ENCODE measurements at places on chromosomes 3 and 15. TPM values are rescaled to one million over a fixed set of nuclear protein-coding genes. Genes with fewer than 3 reads are reported as not detected.
A peak's percentile ranks its signal among the peaks of the same experiment; 100 is the strongest.

PCSK6 gene
- total RNA-seq: 2.7 TPM

NISCH gene
- 57.4 TPM for total RNA-seq

CDHR4 gene
- total RNA-seq: not detected

SENP8 gene
- 2.8 TPM for total RNA-seq

ZNF502 gene
- 2.0 TPM for total RNA-seq

CYP1A2 gene
- not detected for total RNA-seq

ITIH3 gene
- not detected for total RNA-seq

SIDT1 gene
- 21.0 TPM for total RNA-seq

KBTBD13 gene
- total RNA-seq: not detected

LRRIQ4 gene
- total RNA-seq: 0.18 TPM

DNA sequence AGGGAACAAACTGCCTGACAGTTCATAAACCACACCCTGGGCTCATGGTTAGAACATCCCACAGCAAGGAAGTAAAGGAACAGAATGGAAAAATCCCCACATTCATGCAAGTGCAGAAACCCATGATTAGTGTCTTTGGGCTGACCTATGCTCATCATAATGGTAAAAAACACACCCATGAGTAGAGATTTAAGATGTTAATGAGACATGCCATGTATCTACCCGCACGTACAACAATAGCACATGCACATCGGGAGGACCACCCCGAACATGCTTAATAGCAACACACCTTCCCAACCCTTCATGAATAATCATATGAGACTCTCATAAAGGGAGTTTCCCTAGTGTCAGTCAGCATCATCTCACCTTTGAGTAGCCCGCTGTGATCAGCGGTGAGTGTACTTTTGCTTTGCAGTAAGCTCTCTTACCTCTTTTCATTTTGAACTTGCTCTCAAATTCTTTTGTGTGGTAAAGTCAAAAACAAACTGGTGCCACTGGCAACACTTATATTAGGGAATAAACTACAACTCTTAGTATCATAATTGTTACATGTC is 23.2 kb downstream of the ZBED2 start:
- peak; percentile 76 for DNase-seq

GRCh38 chr3:186775999-186776398 is 7.4 kb upstream of the EIF4A2 start:
- DNase-seq: no peak

- no peak for DNase-seq
Observed at GRCh38 chr15:31214864-31215489, 111.7 kb upstream of the KLF13 start.

DNA sequence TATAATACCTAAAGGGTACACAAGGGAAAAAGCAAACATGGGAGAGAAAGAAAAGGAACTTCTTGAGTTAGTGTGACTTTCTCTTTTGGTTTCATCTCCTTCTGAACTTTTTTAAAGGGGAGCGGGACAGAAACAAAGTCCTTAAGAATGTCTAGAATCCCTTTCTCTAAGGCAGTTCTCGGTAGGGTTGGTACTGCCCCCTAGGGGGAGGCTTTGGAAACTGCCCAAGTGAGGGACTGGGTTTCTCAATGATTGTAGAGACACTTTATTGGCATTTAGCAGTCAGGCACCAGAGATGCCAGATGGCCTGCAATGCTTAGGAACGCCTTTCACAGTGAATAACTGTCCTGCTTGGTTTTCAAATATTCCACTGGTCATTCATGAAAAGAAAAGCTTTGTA is 172.7 kb downstream of the WDR72 start:
- DNase-seq: peak; percentile 39

- DNase-seq: no peak
Observed at GRCh38 chr3:142663865-142664264, 60.0 kb upstream of the TRPC1 start.

DNA sequence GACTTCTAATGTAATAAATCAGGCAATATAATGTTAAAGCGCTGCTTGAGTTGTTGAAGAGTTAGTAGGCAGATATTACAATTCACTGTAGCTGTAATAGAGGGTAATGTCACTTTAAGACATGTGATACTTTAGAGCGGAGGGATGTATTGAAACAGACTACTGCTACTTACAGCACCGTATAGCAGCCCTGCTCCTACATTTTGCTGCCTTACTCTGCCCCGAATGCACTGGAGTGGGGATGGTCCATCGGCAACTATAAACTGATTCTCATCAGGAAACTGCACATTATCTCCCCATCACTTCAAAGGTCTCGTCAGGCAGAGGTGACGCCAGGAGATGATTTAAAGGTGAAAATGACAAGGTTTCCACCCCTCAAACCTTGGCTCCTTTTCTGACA is 349.7 kb upstream of the SUCLG2 start:
- no peak for DNase-seq

DNA sequence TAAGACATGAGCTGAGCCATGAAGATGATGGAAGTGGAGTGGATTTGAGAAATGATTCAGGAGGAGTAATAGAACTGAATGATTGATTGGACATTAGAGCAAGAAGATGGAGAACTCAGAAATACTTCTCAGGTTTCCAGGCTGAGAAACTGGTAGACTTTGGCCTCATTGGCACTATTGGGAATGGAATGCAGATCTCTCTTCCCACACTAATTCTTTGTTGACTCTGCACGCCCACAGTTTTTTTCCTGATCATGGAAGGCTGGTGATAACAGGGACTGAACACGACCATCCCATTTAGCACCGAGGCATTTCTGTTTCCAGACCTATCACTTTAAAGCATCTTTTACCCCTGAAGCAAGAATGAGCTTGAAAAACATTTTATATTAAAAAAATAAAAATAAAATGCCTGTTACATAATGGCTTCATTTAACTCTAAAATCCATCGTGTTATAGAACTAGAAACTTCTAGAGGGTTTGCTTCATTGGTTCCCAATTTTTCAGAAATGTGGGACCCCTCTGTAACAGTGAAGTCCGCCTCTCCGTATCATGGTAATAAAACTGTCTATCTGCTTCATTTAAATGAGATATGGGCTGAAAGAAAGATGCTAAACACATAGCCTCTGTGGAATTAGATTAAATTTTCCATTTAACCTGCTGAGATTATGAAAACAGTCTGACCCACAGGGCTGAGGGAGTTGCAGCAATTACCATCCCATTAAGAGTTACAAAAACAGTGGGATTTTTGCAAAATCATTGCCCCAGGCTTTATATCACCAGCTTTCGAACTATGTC is 562.0 kb upstream of the CFAP20DC start:
- DNase-seq: no peak

GRCh38 chr3:139653582-139653981 is 24.2 kb downstream of the NMNAT3 start:
- no peak for DNase-seq

GRCh38 chr3:57559526-57559925 is 3.5 kb downstream of the PDE12 start:
- DNase-seq: no peak

DNA sequence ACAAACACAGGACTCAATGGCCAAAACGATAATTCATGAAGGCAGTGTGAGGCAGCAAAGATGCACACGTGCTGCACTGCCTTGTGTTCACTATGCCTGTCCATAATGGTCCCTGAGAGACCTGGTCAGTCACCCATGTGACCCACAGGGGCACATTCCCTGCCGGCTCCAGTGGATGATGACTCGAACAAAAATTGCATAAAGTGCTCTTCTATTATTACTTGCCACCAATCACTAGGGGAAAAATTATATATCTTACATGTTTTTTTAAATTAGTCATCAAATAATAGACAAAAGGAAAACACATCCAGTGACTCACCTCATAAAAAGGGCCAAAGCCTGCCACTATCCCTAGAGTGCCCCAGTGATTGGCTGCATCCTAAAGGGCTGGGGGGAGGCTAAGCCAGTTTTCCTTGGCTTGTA is 47.5 kb downstream of the UBP1 start:
- no peak for DNase-seq

DNA sequence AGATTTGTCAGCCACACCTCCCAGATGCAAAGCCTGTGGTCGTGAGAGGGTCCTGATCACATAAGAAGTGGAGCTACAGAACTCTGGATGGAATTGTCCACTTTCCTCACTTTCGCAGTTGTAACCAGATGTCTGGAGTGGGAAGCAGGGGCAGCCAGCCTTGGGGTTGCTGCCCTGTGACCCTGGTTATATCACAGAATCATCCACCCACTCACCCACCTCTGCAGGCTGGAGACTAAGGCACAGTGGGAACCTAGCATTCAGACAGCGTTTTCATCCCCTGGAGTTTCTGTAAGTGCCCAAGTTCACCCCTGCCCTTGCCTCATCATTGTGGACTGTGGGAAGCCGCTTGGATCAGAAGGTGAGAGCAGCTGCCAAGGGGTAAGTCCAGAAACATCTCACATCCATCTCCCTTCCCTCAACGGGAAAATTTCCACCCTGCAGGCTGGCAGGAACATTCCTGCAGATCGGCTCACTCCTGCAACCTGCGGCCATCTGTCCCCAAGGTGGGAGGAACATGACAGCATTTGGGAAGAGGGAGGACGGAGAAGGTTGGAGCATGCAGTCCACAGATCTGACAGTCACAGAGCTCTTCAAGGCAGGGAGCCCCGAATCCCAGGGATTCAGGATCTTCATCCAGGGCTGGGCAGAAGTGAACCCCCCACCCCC is 2.9 kb upstream of the IQSEC1 start:
- no peak for DNase-seq

GRCh38 chr3:172289583-172289982 is 158.7 kb downstream of the GHSR start:
- no peak for DNase-seq

GRCh38 chr15:90539789-90540188 is 10.1 kb downstream of the CRTC3 start:
- peak; percentile 43 for DNase-seq

GRCh38 chr3:164417955-164418354 is 660.3 kb downstream of the SI start:
- DNase-seq: no peak
